ENCODE measurements at places on chromosomes 3 and 15. TPM values are rescaled to one million over a fixed set of nuclear protein-coding genes. Genes with fewer than 3 reads are reported as not detected.

ALDH1A2 gene
- not detected for total RNA-seq

DNA sequence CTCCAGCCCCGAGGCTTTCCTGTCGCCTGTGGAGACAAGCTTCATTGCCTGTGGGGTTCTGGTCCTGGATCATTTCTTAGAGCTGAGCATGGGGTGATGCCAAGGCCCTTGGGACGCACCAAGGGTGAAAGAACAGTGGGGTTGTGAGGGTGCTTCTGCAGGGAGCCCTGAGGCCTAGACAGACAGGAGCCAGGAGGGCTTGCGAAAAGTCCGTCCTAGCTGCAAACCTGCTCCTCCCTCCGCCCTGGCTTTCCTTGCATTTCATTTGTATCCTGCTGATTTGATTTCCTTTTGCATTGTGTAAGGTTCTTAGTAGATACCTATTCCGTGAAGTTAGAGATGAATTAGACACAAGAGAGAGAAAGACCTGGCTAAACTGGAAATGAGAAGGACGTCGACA lies 286.9 kb upstream of the C2CD4B start:
- H3K4me1 ChIP-seq, result peaks cover 5% of the 10 kb centered on the region
- H3K27ac ChIP-seq, result no peak overlapping the region
- no peaks in the 10 kb centered on the region for H3K27me3 ChIP-seq
- no peaks in the 10 kb centered on the region for H3K36me3 ChIP-seq
- no peak for DNase-seq

GRCh38 chr15:41917767-41918430 lies 24.0 kb upstream of the SPTBN5 start:
- no peak for DNase-seq
- H3K36me3 ChIP-seq, result no peaks in the 10 kb centered on the region
- H3K27me3 ChIP-seq, result no peaks in the 10 kb centered on the region
- peaks cover 24% of the 10 kb centered on the region for H3K4me1 ChIP-seq
- H3K4me3 ChIP-seq, result no peak overlapping the region

- no peak overlapping the region for H3K27ac ChIP-seq
- peak; percentile 11 for DNase-seq
- no peaks in the 10 kb centered on the region for H3K36me3 ChIP-seq
- H3K4me1 ChIP-seq, result no peaks in the 10 kb centered on the region
- no peaks in the 10 kb centered on the region for H3K27me3 ChIP-seq
Observed at GRCh38 chr15:71201477-71201876, 86.2 kb downstream of the THSD4 start.

GOLGA8G gene
- total RNA-seq, result not detected

RPL39L gene
- total RNA-seq, result 2.4 TPM

DNA sequence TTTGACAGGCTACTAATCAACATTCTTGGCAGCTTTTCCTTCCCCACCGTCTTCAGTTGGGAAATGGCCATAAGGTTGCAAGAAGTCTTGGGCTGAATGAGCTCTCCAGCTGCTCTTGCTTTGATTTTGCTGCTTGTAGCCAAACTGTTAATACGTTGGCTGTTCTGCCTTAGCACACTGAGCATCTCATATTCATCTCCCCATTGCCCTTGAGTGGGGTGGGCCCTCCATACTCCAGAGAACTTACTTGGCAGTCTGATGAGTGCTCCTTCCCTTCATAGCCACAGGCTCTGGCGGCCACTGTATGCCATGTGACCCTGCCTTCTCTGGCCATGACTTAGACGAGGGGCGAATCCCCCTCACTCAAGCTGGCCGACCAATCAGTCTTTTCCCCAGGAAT lies 25.8 kb upstream of the PAQR5 start:
- H3K27me3 ChIP-seq, result no peaks in the 10 kb centered on the region
- H3K36me3 ChIP-seq, result no peaks in the 10 kb centered on the region
- no peak for DNase-seq
- H3K4me1 ChIP-seq, result no peaks in the 10 kb centered on the region
- H3K4me3 ChIP-seq, result no peak overlapping the region

ECE2 gene
- total RNA-seq, result not detected

DNA sequence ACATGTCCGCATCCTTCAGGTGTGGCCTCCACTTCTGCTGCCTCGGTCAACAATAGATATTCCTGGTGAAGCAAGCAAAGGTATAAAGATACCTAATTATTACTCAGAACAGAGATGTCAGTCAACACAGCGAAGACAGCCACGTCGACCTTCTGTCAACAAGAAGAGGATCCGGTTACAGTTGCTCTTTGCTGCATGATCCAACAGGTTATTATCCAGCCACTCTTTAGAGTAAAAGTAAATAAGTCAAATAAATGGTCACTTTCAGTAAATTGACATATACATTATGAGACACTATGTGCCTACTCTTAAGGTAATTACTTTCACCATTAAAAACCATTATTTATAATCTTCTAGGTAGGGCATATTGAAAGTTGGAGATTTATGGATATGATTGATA lies 356.8 kb upstream of the ATP11B start:
- no peak for DNase-seq
- no peaks in the 10 kb centered on the region for H3K36me3 ChIP-seq

DNA sequence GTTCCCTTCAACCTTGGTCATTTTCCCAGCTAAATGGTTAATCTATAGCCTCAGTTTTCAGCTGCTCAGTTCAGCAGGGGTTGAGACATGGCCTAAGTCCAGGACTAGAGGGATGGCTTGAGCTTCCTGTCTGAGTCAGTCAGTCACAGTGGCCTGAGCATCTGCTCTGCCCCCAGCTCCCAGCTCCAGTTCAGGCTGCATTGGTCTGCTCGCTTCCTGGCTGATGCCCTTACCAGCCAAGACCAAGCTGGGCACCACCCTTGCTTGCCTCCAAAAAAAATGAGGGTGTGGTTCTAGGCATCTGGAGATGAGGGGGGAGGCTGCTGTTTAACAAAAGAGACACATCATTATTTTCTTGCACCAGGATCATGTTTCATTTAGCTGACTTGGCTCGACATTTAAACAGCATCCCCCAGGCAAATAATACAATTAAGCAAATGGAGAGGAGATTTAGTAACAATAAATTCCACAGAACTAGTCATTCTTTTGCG lies 70.7 kb downstream of the WNT5A start:
- H3K27me3 ChIP-seq, result no peaks in the 10 kb centered on the region
- DNase-seq, result no peak
- H3K27ac ChIP-seq, result no peak overlapping the region
- no peaks in the 10 kb centered on the region for H3K4me1 ChIP-seq
- H3K4me3 ChIP-seq, result no peak overlapping the region
- H3K36me3 ChIP-seq, result no peaks in the 10 kb centered on the region

DNA sequence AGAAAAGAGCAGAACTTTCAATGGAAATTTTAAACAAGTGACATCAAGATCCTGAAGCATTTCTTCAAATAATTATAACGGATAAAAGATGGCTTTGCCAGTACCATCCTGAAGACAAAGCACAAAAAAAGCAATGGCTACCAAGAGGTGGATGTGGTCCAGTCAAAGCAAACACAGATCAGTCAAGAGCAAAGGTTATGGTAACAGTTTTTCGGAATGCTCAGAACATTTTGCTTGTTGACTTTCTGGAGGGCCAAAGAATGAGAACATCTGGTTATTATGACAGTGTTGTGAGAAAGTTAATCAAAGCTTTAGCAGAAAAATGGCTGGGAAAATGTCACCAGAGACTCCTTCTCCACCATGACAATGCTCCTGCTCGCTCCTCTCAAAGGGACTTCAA lies 31.5 kb downstream of the FEM1B start:
- no peak overlapping the region for H3K4me3 ChIP-seq
- no peak for DNase-seq
- no peaks in the 10 kb centered on the region for H3K27me3 ChIP-seq
- H3K4me1 ChIP-seq, result no peaks in the 10 kb centered on the region
- H3K36me3 ChIP-seq, result no peaks in the 10 kb centered on the region
- H3K27ac ChIP-seq, result no peak overlapping the region

- no peaks in the 10 kb centered on the region for H3K4me1 ChIP-seq
- no peak for DNase-seq
- no peaks in the 10 kb centered on the region for H3K36me3 ChIP-seq
- no peak overlapping the region for H3K27ac ChIP-seq
Observed at GRCh38 chr3:51605938-51606337, 65.1 kb upstream of the TEX264 start.

GRCh38 chr3:25536521-25537391 lies 108.7 kb downstream of the RARB start:
- no peak overlapping the region for H3K27ac ChIP-seq
- no peak for DNase-seq
- H3K27me3 ChIP-seq, result no peaks in the 10 kb centered on the region
- H3K4me1 ChIP-seq, result no peaks in the 10 kb centered on the region

DNA sequence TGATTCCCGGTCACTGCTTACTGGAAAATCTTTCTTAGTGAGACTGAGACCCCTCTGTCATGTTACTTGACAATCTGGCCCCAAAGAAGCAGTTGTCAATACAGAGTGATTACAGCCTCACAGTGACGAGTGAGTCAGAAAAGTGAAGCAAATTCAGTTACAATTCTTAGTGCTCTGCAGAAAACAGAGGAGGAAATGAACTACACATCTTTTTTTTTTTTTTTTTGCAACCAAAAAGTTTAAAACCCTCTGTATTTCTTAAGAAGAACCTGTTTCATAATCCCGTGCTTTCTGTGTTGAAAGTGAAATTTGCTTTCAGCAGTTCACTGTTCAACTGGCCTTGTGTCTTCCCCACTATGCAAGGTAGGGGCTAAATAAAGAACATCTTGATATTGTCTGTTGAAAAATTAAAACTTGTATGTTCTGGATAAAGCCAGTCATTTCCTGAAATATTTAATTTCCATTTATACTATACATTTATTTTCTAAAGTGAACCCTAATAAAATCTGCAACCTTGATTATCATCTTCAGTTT lies 1.9 kb downstream of the AQP9 start:
- no peaks in the 10 kb centered on the region for H3K27me3 ChIP-seq
- no peaks in the 10 kb centered on the region for H3K4me1 ChIP-seq
- no peak for DNase-seq
